Renal cortical epithelial cell (primary cell): ENCODE measurements at places on chromosomes 11 and 22. TPM values are rescaled to one million over a fixed set of nuclear protein-coding genes. Genes with fewer than 3 reads are reported as not detected.

C22orf42 gene
- total RNA-seq = not detected in 2 replicates

KRTAP5-11 gene
- not detected in 2 replicates for total RNA-seq

ZC3H7B gene
- 44.3 and 124 TPM in 2 replicates for total RNA-seq

CTNND1 gene
- 157 and 260 TPM in 2 replicates for total RNA-seq

OR52N4 gene
- not detected in 2 replicates for total RNA-seq
